ENCODE measurements at places on chromosomes 2 and 18.

DNA sequence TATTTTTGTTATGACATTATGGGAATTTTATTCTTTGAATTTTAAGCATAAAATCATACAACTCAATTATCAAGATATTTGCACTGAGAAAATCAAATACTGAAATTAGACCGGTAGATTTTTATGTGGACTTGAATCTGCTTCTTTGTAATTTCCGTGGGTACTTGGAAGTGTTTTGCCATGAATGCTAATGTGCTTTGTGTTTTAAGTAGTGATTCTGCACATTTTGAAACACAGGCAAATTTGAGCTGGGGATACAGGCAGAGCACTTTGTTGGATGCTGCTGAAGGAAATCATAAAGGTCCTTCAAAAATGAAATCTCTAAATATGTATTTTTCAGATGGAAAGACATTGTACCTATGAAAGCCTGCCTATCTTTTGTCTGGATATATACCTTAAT lies 446.3 kb upstream of the POU3F3 start:
- no peak for DNase-seq

DNA sequence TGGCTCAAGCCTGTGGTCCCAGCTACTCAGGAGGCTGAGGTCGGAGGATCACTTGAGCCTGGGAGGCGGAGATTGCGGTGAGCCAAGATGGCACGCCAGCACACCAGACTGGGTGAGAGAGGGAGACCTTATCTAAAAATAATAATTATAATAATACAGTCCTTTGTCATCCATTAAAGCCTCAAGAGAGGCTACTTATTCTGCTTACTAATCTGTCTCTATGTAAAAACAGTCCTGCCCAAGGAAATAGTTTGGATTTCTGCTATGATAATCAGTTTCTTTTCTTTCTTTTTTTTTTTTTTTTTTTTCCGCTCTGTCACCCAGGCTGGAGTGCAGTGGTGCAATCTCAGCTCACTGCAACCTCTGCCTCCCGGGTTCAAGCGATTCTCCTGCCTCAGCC lies 228.3 kb downstream of the C1D start:
- no peak for DNase-seq

- no peak for DNase-seq
These were observed 539.0 kb downstream of the SOX11 start for GRCh38 chr2:6231166-6231565.

GRCh38 chr2:80893711-80894110 lies 589.2 kb upstream of the LRRTM1 start:
- no peak for DNase-seq

GRCh38 chr18:2121224-2121623 lies 450.1 kb downstream of the METTL4 start:
- DNase-seq: no peak

DNA sequence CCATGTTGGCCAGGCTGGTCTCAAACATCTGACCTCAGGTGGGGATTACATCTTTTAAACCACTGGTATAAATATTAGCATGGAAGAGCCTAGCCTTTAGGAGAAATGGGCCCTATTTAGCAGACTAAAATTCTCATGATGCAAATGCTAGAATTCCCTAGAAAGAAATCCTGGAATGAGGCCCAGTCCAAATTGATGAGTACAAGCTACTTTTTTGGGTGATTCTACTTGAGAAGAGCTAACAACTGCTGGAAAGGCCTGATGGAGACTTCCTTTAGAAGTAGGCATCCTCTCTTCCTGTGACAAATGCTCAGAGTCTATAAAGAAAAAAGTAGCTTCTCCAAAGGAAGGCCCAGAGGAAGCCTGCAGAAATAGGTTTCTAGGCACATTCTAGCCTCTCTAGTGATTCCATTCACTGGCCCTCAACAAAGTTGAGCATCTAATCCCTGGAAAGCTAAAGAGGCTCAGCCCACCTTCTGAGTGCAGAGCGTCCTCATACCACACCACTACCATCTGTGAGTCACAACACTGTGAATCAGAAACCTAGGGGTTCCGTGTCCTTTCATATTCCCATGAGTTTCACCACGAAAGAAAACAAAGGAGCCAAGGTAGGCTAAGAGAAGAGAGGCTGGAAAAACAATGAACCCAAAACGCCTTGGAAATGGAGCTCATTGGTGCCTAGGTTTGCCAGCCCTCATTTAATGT lies 183.1 kb downstream of the C1D start:
- no peak for DNase-seq

DNA sequence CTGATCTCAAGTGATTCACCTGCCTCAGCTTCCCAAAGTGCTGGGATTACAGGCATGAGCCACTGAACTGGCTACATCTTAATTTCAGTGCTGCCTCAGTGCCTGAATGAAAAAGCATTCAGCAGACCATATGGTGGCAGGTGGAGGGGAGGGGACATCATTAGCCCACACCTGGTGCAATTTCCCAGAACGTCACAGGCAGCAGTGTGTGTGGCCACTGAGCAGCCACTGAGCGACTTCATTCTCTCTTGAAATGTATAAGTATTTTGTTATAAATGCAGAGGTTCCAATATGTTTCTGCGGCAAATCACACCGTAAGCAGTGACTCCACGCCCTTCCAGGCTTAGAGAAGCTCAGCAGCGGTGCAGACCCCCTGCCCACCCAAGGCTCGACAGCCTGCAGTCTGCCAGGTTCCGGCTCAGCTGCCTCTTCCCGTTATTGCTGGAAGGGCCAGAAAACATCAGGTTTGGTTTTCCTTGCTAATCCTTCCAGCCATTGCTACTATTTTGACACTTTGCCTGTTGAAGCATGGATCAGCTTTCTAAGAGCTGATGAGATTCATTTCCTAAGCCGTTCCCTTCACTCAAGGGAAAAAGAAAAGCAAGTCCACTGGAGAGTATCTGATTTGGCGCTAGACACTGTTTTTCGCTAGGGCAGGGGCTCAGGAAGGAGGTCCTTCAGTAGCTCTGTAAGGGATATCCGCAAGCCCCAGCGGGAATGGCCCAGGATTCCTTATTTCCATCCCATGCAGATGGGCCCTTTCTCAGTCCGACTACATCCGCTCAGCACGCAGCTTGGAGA lies 250.7 kb downstream of the VAPA start:
- DNase-seq: peak; percentile 60

GRCh38 chr2:197940382-197940781 lies 136.0 kb downstream of the PLCL1 start:
- no peak for DNase-seq

DNA sequence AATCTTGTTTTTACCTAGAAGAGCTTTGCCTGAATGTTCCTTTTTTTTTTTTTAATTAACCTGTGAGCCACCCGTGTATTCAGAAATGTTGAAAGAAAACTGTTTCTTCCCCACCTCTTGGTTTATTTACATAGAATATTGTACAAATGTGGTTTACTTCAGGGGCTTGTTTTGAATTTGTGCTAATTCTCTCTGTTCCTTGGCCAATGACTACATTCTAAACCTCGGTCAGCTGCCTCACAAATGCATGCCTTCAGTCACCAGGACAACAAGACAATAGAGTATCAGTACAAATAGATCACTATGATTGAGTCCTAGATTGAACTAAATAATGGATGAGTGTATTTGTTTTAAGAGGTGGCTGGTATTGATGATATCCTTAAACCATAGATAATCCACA lies 36.0 kb downstream of the AGFG1 start:
- no peak for DNase-seq
